ENCODE measurements at places on chromosomes 2 and 18.
A peak's percentile ranks its signal among the peaks of the same experiment; 100 is the strongest.

GRCh38 chr2:231132129-231132528 lies 7.3 kb upstream of the HTR2B start:
- no peak for DNase-seq

DNA sequence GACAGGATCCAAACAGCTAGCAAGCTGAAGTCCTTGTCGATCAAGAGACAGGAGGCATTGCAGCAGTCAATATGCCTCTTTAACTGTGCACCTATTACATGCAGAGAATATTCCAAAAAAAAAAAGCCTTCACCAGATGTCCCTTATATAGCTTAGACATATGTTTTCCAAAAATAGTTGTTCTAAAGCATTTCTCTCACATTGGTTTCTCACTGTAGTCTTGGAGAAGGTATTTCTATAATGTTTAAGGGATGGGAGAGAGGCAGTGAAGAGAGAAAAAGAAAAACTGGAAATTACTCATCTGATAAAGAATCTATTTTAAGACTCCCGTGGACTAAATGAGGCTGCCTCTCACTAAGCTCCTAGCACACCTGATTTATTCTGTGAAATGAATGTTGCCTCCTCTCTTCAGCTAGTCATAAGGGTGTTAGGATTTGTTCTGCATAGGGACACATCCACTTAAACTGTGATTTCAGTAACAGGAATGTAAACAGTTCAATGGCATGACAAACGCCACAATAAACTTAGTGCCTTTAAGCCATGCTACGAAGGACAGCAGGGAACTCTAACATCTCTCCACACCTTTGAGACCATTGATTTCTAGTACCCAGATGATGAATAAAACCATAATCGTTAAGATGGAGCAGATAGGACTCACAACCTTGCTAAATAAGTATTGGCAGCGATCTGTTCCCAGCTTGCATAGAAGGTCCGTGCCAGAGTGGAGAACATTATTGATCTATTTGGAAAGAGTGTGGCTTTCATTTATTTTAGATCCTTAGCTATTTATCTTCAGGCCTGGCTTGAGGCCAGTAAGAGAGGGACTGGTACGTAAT lies 98.6 kb upstream of the NCK2 start:
- no peak for DNase-seq

DNA sequence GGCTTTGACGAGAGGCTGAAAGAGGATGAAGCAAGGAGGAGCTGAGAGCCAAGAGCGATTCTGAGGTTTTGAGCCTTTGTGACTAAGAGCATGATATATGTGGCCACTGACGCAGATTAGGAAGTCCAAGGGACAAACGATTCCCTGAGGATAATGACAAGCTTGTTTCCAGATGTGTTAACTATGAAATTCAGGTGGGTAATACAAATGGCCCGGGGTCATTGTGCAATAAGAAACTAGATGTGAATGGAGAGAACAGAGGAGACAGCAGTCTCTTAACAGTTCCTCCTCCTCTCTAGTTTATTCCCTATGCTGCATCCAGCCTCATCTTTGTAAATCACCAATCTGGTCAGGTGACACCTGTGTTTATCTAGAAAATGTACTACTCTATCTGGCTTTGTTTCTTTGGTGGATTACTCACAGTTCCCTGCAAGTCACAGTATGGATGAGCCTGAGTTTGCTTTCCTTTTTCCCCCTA lies 84.2 kb downstream of the SOCS6 start:
- no peak for DNase-seq

DNA sequence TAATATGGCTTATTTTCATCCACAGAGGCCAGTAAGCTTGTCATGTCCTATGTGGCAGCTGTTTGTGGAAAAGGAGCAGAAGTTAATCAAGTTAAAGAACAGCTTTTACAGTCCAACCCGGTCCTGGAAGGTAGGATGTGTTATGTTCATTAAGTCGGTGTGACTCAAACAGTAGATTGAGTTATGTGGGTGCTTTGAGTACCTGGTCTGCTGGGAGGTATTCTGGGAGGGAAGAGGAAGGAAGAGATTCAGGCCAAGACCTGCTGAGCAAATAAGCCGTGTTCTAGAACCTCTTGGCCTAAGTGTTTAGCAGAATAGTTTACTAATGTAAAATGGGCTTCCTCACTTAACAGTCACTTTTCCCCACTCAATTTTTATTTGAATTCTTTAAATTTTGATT lies 96.2 kb downstream of the MYO1B start:
- DNase-seq = no peak

GRCh38 chr18:7737550-7737949 lies 170.4 kb downstream of the PTPRM start:
- DNase-seq = no peak

- no peak for DNase-seq
Measured at GRCh38 chr2:16249246-16250055, 309.1 kb downstream of the MYCN start.

- no peak for DNase-seq
Measured at GRCh38 chr2:117825437-117825836, 10.9 kb downstream of the DDX18 start.

DNA sequence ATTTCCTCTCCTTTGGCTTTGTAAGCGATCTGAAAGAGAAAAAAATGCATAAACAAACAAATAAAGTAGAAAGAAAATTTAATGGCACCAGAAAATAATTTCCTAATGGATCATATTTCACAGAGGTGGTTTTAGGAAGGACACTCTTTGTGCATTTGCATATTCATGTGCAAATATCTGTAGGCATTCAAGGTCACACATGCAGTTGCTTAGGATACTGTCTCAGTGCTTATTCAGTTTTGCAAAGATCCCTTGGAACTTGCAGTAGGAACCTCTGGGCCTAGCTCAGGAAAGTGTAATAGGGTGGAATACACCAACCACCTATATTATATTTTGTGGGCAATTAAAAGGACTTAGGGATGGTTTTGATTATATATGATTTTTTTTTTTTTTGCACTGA lies 54.3 kb downstream of the NEB start:
- no peak for DNase-seq

GRCh38 chr2:8495189-8495989 lies 186.5 kb upstream of the ID2 start:
- no peak for DNase-seq

GRCh38 chr2:45711224-45711623 lies 59.7 kb downstream of the PRKCE start:
- DNase-seq = no peak

GRCh38 chr2:64485961-64486360 lies 32.0 kb downstream of the LGALSL start:
- no peak for DNase-seq

DNA sequence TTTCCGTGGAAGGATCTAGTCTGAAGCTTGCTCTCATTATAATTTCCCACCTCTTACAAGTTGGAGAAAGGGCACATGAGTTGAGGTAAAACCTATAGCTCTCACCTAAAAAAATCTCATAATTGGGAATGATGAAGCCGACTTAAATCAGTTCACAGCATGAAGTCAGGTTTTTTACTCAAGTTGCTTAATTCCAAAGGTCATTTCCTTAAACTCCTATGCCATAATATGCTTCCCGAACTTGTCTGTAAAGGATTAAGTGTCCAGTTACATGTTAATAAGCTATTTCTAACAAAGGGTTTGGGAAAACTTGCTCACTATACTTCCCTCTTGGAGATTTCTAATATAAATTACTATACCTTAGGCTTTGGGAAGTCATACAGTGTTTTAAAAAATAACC lies 481.2 kb downstream of the NUP35 start:
- no peak for DNase-seq

DNA sequence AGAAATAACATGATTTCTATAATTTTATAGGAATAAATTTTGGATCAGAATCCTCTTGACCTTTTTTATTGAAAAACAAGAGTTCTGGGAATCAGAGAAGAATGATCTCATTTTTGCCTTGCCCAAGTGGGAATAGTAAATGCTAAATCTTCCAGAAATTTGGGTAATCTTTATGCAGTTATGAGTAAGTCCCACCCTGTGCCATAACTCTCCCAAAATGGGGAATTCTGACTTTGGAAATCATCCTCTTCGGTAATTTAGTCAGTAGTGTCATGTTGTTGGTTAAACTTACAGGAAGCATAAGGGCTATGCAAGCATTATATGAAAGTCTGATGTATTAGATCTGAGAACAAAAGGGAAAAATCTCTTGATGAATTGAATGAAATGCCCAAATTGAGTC lies 20.6 kb upstream of the ARHGAP28 start:
- no peak for DNase-seq

GRCh38 chr2:28021898-28022297 lies 131.4 kb downstream of the BABAM2 start:
- DNase-seq = no peak

DNA sequence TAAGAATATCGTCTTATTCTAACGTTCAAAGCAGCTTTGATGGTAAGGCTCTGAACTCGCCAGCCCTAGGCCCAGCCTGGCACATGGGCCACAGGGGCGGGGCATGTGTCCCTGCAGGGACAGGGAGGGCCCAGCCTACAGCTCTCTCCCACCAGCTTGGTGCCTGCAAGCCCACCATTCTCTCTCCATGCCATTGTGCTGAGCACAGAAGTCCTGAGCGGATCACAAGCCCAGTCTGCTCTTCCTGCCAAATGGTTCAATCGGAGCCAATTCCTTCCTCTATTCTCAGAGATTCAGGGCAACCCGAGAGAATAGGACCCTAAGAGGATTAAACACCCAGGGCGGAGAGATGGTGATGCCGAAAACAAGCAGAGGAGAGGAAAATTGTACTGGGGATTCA lies 50.3 kb upstream of the APCDD1 start:
- DNase-seq = no peak

GRCh38 chr2:30677231-30677630 lies 130.0 kb downstream of the CAPN13 start:
- DNase-seq = no peak

- no peak for DNase-seq
Measured at GRCh38 chr2:190856985-190857384, 23.6 kb upstream of the GLS start.

GRCh38 chr18:45324495-45325113 lies 290.7 kb upstream of the SLC14A2 start:
- no peak for DNase-seq

- DNase-seq = no peak
Measured at GRCh38 chr2:2158189-2158826, 172.8 kb downstream of the MYT1L start.

GRCh38 chr2:84880645-84881521 lies at the start of gene TRABD2A:
TRABD2A (minus strand) TSS chr2:84881084; CDS start chr2:84881039, 45 bp downstream.
- DNase-seq = peak; percentile 26

DNA sequence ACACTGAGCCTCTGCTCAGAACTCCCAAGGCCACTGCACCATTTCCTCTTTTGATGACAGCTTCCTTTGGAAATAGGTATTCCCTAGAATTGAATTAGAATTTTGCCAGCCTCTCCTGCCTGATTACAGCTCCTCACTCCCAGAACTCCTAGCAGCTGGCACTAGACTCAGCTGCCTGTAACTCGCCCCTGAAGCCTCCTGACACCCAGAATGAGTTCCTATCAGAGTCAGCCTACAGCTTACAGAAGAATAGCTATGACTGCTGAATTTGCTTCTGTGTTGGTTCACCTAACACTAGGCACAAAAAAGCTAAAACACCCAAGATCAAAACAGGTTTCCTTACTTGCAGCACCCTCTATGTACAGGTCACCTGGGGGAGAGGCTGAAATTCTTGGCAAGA lies 108.2 kb upstream of the PTPRM start:
- no peak for DNase-seq

DNA sequence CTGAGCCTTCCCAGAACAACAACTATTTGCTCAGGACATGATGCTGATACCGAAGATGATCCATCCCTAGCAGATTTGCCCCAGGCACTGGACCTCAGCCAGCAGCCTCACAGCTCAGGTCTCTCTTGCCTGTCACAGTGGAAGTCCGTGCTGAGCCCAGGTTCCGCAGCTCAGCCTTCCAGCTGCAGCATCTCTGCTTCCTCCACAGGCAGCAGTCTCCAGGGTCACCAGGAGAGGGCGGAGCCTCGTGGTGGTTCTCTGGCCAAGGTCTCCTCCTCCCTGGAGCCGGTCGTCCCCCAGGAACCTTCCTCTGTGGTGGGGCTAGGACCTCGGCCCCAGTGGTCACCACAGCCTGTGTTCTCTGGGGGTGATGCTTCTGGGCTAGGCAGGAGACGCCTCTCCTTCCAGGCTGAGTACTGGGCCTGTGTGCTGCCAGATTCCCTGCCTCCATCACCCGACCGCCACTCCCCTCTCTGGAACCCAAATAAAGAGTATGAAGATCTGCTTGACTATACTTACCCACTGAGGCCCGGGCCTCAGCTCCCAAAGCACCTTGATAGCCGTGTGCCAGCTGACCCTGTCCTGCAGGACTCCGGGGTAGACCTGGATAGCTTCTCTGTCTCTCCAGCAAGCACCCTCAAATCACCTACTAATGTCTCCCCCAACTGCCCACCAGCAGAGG lies 15.4 kb downstream of the CEP68 start:
- DNase-seq = no peak

DNA sequence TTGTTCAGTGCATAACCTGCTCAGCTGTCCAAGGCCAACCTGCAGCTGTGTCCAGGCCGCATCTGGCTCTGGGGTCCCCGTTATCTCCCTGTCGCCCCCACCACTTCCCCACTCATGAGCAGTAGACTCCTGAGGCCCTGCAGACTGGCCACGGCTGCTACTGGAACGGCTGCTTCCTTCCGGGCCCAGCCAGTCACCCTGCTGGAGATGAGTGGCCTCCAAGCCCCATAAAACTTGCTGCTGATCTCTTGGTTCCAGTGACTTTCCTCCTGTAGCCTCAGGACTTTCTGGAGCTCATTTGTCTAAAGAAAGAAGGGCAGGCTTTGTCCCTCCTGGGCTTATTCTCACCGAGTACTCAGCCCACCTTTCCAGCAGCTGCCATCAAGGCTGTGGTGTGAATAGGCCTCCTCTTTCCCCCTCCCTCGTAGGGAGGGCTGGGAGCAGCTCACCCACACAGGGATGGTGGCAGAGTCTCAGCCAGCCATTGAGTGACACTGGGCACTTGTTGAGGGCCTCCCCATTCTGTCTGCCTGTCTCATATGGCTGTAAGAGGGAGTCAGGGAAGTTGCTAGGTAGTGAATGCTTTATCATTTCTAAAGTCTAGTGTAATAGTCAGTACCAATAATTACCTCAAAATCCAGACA lies 257.3 kb downstream of the MYCN start:
- DNase-seq = no peak

- no peak for DNase-seq
Measured at GRCh38 chr2:70003093-70003830, 41.8 kb upstream of the ASPRV1 start.

GRCh38 chr18:2168022-2168421 lies 403.3 kb downstream of the METTL4 start:
- DNase-seq = no peak

GRCh38 chr2:193505620-193506019 lies 1310.9 kb upstream of the TMEFF2 start:
- no peak for DNase-seq

- DNase-seq = no peak
Measured at GRCh38 chr2:100981011-100981410, 21.1 kb upstream of the RPL31 start.

- no peak for DNase-seq
Measured at GRCh38 chr18:75898651-75899050, 471.1 kb upstream of the SMIM21 start.

GRCh38 chr2:239381709-239382134 lies 19.1 kb downstream of the HDAC4 start:
- no peak for DNase-seq

- DNase-seq = no peak
Measured at GRCh38 chr2:102717308-102718018, 44.4 kb upstream of the TMEM182 start.

GRCh38 chr18:79868168-79868784 lies 70.5 kb downstream of the KCNG2 start:
- DNase-seq = no peak

- no peak for DNase-seq
Measured at GRCh38 chr18:61435064-61435652, 101.9 kb downstream of the CDH20 start.

Data from activated CD4-positive, CD25-positive, alpha-beta regulatory T cell treated with anti-CD3 and anti-CD28 coated beads, Interleukin-2, amount 50 U/mL, for 16 hours (primary cell).